ENCODE measurements at places on chromosomes 6 and 20.

GRCh38 chr20:61521687-61522420 is 269.8 kb downstream of the CDH4 start:
- no peak overlapping the region for H3K27ac ChIP-seq
- H3K27me3 ChIP-seq = no peaks in the 10 kb centered on the region
- no peaks in the 10 kb centered on the region for H3K36me3 ChIP-seq
- no peaks in the 10 kb centered on the region for H3K4me1 ChIP-seq
- no peak overlapping the region for H3K4me3 ChIP-seq

- peak; percentile 95 for DNase-seq
- H3K27me3 ChIP-seq = no peaks in the 10 kb centered on the region
- no peak overlapping the region for H3K4me3 ChIP-seq
- H3K4me1 ChIP-seq = peaks cover 83% of the 10 kb centered on the region
- H3K27ac ChIP-seq = peak overlapping the region; percentile 83
These were observed 24.5 kb downstream of the TTBK1 start for GRCh38 chr6:43267619-43268354.

DNA sequence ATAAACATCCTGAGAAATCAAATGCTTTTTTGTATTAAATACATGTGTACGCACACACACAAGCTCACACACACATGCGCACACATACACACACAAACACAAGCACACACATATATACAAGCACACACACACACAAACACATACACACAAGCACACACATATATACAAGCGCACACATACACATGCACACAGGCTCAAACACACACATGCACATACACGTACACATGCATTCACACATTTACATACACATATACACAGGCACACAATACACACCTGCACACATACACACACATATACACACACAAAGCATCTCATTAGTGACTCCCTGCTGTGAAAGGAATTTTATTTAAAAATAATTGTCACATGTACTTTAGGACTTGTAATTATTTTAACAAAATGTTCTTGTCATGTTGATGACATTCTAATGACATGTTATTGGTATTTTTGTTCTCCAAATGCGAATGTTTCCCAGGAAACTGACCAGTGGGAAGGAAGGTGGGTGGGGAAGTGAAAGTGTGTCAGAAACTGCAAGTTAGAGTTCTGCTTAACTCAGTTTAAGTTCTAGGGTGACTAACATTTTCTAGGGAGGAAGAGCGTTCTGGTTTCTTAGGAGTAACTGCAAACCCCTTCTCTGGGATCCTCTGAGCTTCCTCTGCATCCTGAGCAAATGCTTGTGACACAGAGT is 113.9 kb upstream of the ZNF217 start:
- H3K4me3 ChIP-seq = no peak overlapping the region
- H3K36me3 ChIP-seq = no peaks in the 10 kb centered on the region
- no peaks in the 10 kb centered on the region for H3K4me1 ChIP-seq
- H3K27ac ChIP-seq = no peak overlapping the region
- DNase-seq = no peak

DNA sequence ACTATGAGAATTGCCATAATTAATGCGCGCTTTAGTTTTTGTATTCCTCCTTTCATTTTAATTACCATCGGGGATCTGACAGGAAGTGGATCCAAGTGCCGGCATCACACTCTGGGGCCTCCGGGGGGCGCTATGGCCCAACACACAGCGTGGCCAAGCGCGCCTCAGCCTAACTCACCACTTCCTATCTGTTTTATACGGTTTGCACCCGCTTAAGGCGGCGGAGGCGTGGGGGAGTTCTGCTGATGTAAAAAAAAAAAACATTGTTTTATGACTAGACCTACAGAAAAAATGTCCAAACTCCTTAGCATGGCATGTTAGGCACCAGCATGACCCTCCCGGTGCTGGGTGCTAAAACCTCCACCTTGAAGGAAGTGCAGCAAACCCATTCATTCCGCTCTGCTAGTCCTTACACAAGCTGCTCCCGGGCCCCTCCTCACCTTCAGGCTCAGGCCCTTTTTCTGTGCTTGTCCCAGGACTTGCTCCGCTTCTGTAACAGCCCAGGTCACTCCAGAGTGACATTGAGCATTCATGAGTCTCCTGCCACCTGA is 4.5 kb upstream of the EBF4 start:
- no peaks in the 10 kb centered on the region for H3K36me3 ChIP-seq
- DNase-seq = peak; percentile 25
- no peak overlapping the region for H3K4me3 ChIP-seq

- H3K27ac ChIP-seq = no peak overlapping the region
- no peaks in the 10 kb centered on the region for H3K4me1 ChIP-seq
- no peak overlapping the region for H3K4me3 ChIP-seq
- H3K36me3 ChIP-seq = no peaks in the 10 kb centered on the region
- no peak for DNase-seq
- peaks cover 3% of the 10 kb centered on the region for H3K27me3 ChIP-seq
These were observed 347.3 kb downstream of the DHX35 start for GRCh38 chr20:39309458-39309857.
